NCI-H446 treated with DMSO at 0.1 percent for 48 hours (cell line): ENCODE measurements at places on chromosomes 12 and 14.

GRCh38 chr14:92542766-92543554, 29.4 kb downstream of the RIN3 start:
- no peak for DNase-seq

GRCh38 chr14:21070610-21071224, 613 bp downstream of the ARHGEF40 start:
- DNase-seq = no peak

GRCh38 chr12:127830730-127831129, 436.2 kb upstream of the TMEM132C start:
- no peak for DNase-seq

DNA sequence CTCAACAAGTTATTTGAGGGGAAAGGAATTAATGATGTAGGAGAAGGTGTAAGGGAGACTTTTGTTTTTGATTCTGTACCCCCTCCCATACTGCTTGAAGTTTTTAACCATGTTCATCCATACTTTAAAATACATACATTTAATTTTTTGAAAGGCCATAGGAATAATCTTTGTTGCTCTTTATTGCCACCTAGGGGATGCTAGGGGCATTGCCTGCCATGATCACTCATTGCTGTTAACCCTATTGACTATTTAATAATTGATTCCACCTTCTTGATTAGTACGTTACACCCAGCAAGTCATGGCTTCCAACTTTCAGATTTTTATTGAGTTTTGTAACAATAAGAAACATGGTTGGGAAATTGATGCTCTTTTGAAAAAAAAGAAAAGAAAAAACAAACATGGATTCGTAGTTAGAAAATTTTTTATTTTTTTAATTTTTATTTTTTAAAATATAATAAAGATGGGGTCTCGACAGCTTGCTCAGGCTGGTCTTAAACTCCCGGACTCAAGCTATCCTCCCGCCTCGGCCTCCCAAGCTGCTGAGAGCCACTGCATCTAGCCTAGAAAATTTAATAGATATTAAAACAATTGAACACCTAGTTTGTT, 8.5 kb upstream of the PRKAB1 start:
- DNase-seq = peak; percentile 18

- DNase-seq = no peak
These were observed 12.2 kb upstream of the FOXG1 start for GRCh38 chr14:28754209-28754985.

DNA sequence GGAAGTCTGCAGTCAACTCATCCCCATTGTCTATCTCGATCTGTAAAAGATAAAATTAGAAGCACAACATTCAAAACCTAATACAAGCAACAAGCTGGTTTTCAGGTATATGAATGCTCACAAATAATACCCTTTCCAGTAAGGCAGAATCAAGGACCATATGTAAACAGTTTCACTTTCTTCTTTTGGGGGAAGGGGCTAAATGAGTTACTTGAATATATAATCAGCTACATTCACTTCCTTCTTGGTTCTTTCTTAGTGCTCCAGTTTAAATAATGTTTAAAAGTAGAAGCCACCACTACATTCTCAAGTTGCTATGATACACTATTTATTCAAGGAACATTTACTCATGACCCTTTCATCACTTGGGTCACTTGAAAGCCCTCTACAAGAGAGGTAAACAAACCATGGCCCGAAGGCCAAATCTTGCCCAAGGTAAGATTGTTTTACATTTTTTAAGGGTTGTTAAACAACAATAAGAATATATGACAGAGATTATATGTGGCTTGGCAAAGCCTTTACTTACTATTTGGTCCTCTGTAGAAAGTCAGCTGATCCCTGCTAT, 10.3 kb downstream of the TWF1 start:
- no peak for DNase-seq

- no peak for DNase-seq
These were observed 3.6 kb upstream of the CFAP73 start for GRCh38 chr12:113145720-113146551.

DNA sequence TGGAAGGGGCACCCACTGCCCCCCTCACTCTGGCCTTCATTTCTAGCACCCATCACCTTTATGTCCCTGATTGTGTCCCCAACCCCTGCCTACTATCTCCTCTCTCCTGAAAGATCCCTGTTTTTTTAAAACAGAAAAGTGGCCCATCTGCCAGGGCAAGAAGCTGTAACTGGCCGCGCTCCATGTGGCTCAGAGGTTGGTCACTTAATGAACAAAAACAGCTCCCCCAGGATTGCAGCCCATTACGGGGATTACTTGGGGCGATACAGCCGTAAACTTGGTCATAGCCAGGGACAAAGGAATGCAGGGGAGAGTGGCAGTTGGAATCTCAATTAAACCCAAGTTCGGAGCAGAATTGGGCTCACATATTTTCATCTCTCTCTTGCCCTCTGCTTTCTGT, 34.8 kb upstream of the VSX2 start:
- DNase-seq = no peak

DNA sequence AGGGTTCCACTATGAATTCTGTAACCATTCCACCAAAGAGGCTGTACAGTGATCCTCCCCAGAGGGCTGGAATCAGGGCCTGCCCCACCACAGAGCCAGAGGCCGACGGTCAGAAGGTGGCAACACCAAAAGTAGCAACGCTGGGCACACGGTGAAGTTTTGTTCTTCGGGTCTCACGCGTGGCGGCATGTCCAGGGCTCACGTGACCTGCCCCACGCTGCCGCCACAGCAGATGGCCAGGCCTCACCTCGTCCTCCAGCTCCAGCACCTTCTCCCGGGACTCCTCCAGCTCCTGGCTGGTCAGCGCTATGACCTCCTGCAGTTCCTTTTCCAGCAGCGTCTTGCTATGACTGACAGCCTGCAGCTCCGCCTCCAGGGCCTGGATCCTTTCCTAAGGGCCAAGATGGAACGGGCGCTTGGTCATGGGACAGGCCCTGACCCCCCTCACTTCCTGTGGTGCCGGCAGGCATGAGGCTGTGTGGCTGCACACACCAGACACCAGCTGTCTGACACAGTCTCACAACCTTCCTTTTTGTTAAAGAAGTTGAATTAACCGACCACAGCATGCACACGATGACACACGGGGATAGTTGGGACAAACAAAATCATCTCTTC, 22.4 kb upstream of the ANKLE2 start:
- DNase-seq = no peak

GRCh38 chr12:131106349-131106941, 152.7 kb downstream of the ADGRD1 start:
- DNase-seq = no peak

DNA sequence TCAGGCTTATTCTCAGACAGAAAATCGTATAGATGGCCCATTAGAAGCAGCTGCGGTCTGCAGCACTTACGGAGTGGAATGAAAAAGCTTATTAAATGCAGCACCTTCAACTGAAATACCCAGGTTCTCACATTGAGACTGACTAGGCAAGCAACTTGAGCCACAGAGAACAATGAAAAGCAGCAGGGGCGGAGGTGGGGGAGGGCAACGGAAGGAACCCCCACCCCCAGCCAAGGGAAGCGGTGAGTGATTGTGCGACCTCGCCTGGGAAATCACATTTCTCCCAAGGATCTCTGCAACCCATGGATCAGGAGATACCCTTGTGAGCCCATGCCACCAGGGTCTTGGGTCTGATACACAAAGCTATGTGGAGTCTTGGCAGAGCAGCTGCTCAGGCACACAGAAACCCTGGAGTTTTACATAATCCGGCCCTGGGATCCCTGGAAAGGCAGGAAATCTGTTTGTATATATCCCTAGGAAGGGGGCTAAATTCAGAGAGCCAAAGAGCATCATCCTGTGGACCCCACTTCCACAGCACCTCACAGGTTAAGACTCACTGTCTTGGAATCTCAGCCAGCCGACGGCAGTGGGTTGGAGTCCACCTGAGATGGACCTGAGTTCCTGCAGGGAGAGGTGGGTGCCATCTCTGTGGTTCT, 38.1 kb downstream of the PZP start:
- DNase-seq = no peak

DNA sequence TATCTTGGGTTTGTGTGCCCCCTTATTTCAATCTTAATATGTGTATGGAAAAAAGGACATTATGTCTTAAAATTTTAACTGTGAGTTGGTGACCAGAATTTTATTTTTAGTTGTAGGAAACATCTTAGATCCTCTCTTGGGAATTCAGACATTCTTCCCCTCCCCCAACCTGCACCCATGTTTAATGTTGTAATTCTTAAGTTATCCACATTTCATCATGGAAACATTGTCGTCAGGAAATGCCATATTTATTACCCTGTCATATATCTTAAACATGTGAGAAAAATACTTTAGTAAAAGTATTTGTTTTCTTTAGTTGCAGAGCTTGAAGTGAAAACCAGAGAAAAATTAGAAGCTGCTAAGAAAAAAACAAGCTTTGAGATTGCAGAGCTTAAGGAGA, 30.3 kb downstream of the YEATS4 start:
- no peak for DNase-seq

- DNase-seq = no peak
These were observed 812.1 kb upstream of the NOVA1 start for GRCh38 chr14:27409944-27410343.

GRCh38 chr12:129819391-129819790, 84.4 kb downstream of the TMEM132D start:
- no peak for DNase-seq

DNA sequence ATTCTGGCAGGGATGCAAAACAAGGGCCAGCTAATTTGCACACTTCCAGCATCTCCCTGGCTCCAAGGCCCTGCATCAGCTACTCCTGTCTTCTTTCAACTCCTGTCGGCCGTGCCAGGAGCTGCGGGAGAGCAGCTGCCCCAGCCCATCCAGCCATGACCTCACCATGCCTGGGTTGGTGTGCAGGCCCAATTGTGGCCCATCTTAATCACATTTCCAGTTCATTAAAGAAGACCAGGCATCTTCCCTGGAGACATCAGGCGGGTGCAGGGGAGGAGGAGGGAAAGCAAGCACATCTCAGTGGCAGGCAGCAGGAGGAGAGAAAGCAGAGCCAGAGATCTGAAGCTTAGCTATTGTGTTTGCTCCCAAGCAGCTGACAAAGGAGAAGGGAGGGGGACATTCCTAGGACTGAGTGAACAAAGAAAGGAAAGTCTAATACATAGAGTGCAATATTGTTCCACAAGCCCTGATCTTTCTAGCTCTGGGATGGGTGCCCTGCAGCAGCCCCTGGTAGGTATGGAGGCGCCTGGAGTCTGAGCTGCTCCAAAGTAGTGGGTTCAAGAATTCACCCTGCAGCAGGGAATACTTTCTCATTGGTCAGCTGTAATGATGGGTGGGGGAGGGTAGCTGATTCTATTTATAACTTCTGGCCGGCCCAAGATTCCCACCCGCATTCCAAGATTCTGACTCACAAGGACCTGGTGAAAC, 40.1 kb downstream of the VWF start:
- DNase-seq = peak; percentile 94

GRCh38 chr14:76391981-76392690, 16.2 kb downstream of the ESRRB start:
- no peak for DNase-seq

GRCh38 chr12:42790761-42791151, 201.2 kb upstream of the PRICKLE1 start:
- no peak for DNase-seq

GRCh38 chr12:93226361-93226760, 151.4 kb upstream of the NUDT4 start:
- no peak for DNase-seq

- no peak for DNase-seq
These were observed 89.3 kb downstream of the OSBPL8 start for GRCh38 chr12:76470028-76470939.

DNA sequence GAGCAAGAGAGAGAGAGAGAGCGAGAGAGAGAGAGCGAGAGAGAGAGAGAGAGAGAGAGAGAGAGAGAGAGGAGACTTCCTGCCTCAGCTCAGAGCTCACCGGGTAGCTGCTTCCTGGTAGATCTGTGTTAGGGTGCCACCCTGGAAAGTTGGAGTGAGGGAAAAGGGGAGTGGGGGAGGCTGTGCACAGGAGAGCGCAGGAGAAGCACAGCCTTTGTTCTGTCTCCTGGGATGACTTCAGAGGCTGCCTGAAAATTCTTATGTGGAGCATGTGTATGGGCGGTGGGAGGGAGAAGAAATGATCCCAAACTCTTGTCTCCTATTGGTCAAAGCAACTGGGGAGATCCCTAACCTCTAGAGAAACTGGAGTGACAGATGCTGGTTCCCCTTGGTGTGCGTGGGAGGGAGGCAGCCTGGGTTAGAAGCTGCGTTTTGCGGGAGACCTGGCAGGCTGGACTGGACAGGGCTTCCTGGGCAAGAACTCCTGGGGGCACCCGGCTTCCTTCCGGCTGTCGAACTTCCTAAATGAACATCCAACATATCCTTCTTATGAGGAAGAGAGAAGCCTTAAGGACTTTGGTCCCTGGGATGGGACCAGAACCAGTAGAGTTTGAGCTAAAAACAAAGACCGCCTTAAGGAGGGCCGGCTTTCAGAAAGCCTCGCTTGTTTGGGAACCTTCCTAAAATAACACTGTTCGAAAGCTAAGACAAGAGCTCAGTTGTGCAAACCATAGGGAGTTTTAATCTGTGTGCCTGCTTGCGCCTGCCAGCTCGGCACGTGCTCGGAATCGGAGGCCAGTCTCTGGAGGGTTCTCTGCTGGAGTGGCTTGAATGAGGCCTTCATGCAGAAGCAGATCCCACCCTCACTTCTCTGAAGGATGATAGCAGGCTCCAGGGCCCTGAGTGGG, 30.4 kb upstream of the BEGAIN start:
- no peak for DNase-seq

DNA sequence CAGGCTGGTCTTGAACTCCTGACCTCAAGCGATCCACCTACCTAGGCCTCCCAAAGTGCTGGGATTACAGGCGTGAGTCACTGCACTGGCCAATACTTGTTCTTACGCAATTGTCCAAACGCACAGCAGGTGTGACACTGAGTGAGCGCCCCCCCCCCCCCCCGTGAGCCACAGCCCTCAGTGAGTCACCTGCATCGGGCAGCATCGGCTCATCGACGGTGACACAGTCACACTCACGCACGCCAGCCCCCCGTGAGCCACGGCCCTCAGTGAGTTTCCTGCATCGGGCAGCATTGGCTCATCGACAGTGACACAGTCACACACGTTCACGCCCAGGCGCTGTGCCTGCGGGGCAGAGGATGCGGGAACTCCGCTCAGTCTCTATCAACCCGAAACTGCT, 42.5 kb downstream of the GALNT9 start:
- DNase-seq = no peak

GRCh38 chr14:105527826-105528585, 1.6 kb downstream of the TMEM121 start:
- DNase-seq = peak; percentile 41

DNA sequence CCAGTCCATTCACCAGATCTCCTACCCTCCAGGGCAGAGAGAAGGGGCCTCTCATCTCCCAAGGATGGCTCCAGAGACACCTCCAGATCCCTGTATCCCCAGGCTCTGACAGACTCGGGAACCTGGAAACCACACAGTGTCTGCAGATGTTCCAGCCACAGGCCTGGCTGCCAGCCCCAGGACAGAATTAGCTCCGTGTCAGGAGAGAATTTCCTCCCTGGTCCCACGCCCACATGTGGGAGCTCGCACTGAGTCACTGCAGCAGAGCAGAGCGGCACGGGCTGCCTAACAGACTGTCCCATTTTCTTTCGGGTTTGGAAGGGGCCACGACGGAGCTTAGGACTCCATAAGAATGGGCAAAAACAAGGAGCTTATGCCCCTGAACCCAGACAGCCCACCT, 33.6 kb downstream of the CMKLR1 start:
- no peak for DNase-seq

GRCh38 chr14:99173086-99173485, 98.9 kb downstream of the BCL11B start:
- no peak for DNase-seq
